ENCODE measurements at places on chromosomes 11 and 22.

DNA sequence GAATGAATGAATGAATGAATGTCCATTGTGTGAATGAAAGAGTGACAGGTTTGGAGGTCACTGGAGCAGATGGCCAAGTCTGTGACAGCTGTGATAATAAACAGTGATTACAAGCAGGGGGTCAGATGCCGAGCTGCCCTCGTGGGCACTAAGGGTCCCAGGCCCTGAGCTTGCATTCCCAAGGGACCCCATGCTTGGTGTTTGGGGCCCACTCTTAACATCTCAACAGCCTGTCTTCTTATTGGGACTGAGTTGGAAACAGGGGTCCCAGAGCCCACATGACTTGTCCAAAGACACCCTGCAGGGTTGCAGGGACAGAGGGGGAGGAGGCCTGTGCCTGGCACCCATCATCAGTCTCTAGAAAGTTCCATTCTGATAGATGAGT, 12.0 kb upstream of the ANO1 start:
- DNase-seq = no peak

DNA sequence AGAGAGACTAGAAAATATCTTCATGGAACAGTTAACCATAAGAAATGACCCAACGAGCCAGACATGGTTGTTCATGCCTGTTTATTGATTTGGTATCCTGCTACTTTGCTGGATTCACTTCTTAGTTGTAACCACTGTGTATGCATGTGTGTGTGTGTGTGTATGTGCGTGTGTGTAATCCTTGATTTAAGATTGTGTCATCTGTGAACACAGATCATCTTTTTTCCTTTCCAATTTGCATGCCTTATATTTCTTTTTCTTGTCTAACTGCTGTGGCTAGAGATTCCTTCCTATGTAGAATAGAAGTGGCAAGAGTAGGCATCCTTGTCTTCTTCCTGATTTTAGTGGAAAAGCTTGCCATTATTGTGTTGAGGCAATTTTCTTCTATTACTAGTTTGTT, 16.4 kb upstream of the CLTCL1 start:
- DNase-seq = no peak

DNA sequence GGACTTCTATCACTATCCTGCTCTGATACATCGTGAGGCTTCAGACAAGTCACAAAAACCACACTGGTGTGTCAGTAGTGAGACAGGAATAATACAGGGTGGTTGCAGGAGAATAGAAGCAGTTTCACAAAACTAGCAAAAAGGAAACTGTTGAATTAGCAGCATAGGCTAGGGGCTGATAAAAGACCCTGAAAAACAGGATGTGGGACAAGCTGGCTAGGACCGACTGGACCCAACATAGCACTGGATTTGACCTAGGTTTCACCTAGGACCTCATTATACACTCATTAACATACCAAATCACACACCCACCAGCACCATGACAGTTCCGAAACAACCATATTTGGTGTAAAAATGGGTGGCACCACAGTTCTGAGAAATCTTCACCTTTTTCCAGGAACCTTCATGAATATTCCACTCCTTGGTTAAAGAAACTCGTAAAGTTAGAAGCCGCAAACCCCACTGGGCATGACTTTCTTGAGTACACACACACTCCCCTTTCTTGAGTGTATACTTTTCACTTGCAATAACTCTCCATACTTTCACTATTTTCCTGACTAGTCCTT, 76.2 kb downstream of the SLC1A2 start:
- no peak for DNase-seq

DNA sequence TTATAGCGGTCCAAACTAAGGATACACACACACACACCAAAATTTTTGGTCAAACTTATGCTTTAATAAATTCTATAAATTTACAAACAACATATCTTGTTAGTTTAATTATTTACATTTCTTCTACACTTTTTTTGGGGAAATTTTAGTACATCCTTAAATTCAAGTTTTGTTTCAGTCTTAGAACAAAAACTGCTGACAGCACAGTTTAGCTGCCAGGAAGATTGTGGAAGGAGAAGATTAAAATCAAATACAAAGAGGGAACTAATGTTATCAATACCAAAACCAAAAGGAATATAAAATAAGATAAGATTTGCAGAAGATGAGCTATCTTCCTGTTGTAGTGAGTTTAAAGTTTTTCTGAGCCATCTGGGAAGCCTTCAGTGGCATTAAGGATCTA, 368.8 kb downstream of the AASDHPPT start:
- DNase-seq = no peak

DNA sequence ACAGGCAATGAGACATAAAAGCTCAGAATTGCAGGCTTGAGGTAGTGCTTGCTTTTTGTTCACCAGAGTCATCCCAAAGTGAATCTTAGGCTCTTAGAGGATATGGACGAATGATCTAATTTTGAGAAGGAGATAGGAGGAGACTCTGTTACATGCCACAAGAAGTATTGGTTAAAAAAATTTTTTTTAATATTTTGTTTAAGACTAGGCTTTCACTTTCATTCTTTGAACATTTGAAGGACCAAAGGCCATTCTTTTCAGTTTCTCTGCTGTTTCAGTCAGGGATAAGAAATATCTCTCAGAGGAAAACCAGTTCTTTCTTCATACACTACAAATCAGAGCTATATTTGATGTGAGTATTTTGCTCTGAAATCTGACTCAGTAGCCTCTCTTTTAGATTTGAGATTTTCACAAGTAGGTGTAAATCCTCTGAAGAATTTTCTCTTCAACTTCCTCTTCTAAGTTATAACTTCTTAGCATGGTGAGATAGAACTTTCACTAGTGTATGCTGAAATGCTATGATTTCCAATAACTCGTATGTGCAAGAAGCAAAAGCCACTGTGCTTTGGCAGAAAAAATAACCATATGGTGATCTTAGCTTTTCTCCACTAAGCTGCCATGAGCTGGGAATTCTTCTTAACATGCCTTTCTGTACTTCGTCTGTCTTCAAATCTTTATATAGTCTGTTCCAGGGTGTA, 24.1 kb upstream of the FAM181B start:
- DNase-seq = no peak

GRCh38 chr22:36371920-36372319, 15.8 kb downstream of the MYH9 start:
- no peak for DNase-seq

DNA sequence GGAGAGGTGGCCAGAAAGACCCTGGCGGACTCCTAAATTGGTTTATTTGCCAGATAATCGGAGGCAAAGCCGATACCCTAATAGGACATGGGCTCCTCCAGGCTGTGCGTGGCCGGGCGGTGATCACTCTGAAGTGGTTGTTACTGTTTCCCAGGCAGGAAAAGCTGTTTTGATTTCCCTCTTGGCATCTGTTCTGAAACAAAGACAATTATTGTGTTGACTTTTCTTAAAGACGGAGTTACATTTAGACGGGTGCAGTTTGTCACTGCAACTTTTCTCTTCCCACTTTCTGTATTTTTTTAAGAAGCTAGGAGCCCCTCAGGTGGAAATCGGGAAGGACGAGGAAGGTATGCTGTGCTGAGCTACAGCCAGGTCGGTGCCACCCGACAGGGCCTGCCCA, 1288.4 kb downstream of the BRD1 start:
- no peak for DNase-seq

- peak; percentile 34 for DNase-seq
These were observed 77.8 kb downstream of the CDKN1C start for GRCh38 chr11:2807801-2808241.

DNA sequence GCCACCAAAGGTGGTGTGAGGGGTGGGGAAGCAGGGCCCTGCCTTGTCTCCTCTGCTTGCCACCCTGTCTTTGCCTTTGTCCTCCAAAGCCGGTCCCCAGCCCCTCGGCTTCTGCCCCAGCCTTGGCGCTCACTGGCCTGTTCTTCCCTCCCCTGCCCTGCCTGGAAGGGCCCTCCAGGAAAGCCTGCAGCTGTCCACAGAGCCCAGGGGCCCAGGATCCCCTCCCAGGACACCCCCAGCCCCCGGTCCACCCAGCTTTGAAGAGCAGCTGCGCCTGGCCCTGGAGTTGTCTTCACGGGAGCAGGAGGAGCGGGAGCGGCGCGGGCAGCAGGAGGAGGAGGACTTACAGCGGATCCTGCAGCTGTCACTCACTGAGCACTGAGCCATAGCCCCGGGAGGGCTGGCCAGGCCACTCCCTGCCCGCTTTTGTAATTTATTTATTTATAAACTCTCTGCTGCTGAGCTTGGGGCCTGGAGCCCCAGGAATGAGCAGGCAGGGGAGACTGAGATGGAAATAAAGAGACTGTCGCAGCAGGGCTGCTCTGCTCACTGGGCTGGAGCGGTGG, 1.3 kb upstream of the SSH3 start:
- DNase-seq = peak; percentile 80

GRCh38 chr11:79400717-79401330, 40.0 kb downstream of the TENM4 start:
- no peak for DNase-seq

- DNase-seq = no peak
These were observed 40.8 kb downstream of the RIBC2 start for GRCh38 chr22:45454275-45454674.

DNA sequence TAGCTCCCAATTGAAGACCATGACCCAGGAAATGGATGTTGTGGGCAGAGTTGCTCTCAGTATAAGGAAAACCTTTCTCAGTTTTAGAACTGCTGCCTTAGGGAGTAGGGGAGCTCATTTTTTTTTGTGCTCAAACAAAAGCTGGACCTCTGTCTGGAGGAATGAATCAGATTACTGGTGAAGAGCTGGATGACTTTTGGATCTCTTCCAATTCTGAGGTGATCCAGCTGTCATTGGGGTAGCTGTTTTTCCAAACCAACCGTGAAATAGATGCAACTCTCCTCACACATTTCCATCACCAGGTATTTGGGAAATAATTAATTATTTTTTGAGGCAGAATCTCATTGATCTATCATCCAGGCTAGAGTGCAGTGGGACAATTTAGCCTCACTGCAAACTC, 251.3 kb upstream of the PLET1 start:
- no peak for DNase-seq

DNA sequence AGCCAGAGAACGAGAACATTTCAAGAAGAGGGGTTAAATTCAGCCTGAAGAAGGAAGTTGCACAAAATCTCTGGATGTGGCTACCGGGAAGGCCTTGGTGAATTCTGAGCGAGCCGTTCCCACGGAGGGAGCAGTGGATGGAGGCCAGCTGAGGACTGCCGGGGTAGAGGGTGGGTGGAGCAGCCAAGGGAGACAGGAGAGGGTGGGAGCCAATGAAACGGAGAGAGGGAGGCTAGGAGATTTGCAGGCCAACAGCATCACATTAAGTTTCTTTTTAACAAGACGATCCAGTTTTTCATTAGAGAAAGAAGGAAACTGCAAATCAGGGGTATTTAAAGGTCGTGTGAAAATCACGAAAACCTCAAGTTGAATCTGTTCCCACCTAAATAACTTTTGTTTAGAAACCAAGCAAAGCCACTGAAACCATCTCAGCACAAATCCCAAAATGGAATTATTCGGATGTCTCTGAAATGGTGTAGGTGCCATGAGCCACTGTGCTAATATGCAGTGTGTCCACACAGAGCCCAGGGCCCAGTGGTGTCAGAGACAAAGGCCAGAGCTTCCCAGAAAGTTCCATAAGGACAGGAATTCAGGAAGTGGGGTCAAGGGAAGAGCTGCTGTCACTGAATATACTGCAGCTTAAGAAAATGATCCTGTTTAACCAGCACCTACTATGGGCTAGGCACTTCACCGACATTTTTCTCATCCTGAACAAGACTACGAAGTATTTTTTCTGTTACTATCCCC, 59.7 kb upstream of the SLC35C1 start:
- no peak for DNase-seq

DNA sequence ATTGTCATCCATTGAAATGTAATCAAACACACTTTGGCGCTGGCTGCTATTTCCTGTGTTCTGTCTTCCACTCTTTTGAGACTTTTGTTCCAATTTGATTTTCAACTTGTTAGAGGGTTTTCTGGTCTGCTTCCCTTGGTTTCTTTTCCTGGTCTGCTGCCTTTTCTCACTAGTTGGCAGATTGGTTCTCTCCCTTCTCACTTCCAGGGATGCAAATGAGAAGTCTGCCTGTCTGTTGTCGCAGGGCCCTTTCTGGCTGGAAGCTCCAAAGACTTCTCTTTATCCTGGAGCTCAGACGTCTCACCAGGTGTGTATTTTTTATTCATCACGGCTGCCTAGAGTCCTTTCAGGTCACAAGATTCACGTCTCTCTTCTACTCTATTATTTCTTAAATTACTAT, 84.0 kb downstream of the RPS6KA4 start:
- no peak for DNase-seq

DNA sequence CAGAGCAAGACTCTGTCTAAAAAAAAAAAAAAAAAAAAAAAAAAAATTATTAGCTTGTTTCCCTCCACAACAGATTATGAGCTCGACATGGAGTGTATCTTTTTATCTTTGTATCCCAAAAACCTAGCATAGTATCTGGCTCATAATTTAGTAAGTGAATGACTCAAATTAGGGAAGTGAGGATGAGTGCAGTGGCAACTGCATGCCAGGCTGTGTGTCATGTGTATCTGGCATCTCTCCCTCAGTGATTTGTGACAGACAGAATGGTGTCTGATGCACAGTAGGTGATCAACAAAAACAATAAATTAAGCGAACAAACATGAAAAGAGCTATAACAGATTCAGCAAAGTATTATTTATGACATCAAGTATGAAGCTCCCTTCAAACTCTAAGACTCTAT, 7.2 kb downstream of the STK33 start:
- no peak for DNase-seq

- no peak for DNase-seq
These were observed 13.0 kb upstream of the CYB5R3 start for GRCh38 chr22:42661985-42662831.

GRCh38 chr11:112005422-112006094, 19.6 kb upstream of the DLAT start:
- DNase-seq = no peak

DNA sequence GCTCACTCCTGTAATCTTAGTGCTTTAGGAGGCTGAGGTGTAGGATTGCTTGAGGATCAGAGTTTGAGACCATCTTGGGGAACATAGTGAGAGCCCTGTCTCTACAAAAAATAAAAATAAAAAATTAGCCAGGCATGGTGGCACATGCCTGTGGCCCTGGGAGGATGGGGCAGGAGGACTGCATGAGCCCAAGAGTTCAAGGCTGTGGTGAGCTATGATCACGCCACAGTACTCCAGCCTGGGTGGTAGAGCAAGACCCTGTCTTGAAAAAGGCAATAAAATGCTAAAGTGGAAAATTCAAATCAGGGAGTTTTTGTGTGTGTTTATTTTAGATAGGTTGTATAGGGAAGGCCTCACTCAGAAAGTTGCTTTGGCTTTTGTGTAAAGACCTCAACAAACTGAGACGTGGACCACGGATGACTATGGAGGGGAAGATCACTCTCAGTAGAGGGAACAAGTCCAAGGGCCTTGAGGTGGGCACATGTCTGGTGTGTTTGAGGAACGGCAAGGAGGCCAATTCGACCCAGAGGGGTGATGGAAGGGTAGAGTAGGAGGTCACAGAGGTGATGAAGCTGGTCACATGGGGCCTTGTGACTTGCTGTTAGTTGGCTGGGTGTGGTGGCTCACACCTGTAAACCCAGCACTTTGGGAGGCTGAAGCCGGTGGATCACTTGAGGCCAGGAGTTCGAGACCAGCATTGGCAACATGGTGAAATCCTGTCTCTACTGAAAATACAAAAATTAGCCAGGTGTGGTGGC, 35.7 kb downstream of the WEE1 start:
- DNase-seq = no peak

GRCh38 chr11:42422090-42422489, 889.7 kb upstream of the API5 start:
- DNase-seq = no peak

GRCh38 chr11:34358258-34358727, 483 bp upstream of the ABTB2 start:
- peak; percentile 80 for DNase-seq
